ENCODE measurements at places on chromosomes 4 and X.
A peak's percentile ranks its signal among the peaks of the same experiment; 100 is the strongest.

GRCh38 chrX:140503238-140503601, 1.6 kb downstream of the SOX3 start:
- no peak for DNase-seq

DNA sequence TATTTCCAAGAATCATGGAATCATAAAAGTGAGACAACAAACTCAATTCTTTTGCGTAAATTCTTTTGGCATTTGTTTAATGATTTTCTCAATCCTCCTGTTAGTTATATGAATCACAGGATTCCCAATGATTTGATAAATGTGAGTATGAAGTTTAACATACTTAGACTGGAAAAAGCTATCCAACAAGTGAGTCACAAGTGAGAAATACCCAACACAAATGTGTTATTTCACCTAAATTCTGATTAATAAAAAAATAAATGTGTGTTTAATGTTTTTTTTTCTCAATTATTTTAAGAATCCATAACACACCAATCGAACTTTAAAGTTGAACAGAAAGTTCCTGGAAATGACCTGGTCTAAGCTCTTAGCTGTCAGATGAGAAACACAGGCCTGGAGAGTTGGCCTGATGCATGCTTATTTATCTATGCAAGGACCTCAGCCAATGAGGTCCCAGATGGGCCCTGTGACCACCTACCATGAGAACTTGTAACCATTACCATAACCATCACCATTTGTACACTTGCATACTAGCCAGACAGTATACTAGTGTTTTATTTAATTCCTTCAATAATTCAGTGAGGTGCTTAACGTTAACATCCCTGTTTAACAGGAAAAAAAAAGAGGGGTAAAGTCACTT, 386.7 kb downstream of the SPRY1 start:
- DNase-seq = no peak

- no peak for DNase-seq
Measured at GRCh38 chr4:155891058-155891457, 12.4 kb upstream of the TDO2 start.

DNA sequence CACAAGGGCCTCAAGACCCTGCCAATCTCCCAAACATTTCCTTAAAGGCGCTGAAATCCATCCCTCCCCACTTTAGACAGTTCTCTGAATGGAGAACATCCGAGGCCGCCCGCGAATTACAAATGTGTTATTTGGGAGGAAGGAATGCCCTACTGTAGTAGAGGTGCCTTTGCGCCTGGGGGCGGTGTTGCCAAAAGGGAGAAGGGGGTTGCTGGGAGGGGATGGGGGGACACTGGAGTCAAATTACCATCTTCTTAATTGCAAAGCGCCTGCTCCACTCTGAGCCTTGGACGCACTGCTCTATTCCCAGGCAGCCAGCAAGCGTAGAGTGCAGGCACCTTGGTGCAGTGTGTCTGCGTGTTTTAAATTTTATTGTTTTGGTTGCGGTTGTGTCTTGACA, 2.7 kb downstream of the TMEM255A start:
- DNase-seq = no peak

DNA sequence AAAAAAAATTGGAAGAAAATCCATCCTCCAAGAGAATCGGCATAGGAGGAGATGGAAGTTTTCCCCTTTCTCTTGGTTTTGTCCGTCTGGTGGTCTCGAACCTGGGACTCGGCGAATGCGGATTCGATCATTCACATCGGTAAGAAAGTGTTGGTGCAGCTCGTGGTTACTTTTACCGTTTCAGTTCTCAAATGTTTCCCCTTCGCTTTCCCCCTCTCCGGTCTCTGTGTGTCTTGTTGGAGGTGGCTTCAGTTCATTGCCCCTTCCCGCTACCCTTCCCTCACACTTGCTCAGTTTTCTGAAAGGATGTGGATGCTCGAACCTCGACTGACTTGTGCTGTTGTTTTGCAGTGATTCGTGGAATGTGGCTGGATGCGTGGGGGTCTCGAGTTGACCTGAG, 840 bp downstream of the GRID2 start:
- DNase-seq = no peak

- DNase-seq = peak; percentile 53
Measured at GRCh38 chr4:157043131-157043530, 32.8 kb upstream of the GLRB start.

Data from kidney tubule cell (primary cell).